Mesenteric fat pad (tissue), 1 donor: ENCODE measurements at places on chromosomes 6 and 20.
A peak's percentile ranks its signal among the peaks of the same experiment; 100 is the strongest.

DNA sequence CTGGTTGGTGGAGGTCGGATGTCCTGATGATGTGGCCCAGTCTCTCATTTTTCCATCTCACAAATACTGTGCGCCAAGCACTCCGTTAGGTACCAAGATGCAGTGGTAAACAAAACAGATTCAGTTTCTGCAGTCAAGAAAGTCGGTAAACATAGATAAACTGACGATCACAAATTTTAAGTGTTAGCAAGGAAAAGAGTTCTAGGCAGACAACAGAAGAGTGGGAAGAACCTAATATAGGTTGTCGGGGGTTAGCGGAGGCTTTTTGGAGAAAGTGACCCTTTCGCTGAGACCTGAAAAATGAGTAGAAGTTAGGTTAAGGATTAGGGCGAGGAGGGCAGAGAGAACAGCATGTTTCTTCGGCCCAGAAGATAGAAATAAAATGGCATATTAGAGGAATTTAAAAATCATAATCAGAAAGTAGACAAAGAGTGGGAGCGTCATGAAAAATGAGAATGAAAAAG lies 514 bp downstream of the ORC3 start:
- no peak for DNase-seq

GRCh38 chr6:25991785-25992412 lies 29.3 kb downstream of the TRIM38 start:
- DNase-seq = peak; percentile 92

DNA sequence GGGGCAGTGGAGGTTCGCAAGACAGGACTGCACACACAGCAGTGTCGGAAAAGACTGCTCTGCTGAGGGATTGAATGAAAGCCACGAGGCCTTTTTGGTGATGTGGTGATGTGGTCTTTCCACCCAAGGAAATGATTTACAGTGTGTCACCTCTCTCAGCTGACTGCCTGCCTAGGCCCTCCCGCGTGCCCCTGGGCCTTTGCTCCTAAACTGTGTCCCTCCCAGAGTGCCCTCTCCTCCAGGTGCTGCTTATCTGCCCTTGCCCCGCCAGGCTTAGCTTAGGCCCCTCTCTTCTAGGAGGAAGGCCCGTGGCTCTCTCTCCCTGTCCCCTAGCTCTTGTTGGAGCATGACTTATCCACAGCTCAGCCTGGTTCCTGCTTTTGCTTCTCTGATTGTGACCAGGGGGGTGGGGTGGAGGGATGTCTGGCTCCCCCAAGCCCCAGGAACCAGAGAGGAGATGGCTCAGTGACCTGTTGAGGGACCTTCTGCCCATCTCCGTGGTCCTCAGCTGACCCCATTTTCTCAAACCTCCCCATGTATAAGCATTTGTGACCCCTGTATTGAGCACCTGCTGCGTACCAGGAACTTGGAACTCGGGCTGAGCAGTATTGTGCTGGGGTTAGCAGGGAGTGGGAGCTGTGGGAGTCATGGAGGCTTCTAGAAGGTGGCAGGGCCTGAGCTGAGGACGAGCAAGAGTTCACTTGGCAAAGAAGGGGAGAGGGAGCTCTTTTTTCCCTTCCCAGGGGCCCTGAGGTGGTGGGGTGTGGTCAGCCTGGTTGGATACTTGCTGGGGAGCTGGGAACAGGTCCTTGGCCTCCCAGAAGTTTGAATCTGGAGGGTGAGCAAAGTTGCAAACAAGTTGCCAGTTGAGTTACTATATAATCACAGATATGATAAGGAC lies 2.2 kb downstream of the SRC start:
- DNase-seq = no peak

DNA sequence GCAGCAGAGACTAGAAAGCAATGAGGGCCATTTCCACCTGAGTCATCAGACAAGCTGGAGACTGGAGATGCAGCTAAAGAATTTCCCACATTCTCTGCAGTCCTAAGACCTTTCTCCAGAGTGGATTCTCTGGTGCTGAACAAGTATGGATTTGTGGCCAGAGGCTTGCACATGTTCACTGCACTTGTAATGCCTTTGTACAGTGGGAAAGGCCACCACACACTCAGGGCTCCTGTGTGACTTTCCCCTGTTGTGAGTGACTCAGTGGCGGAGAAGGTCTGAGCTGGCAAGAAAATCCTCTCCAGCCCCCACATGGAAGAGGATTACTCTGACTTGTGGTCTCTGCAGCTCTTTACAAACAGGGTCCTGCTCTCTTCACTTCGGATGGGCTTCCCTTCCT lies 192.3 kb downstream of the C6orf118 start:
- DNase-seq = no peak

- DNase-seq = no peak
Measured at GRCh38 chr6:156544046-156544445, 233.1 kb upstream of the ARID1B start.

GRCh38 chr6:7246401-7247178 lies 66.4 kb downstream of the SSR1 start:
- DNase-seq = no peak

- DNase-seq = no peak
Measured at GRCh38 chr20:62405108-62405980, 1.7 kb downstream of the CABLES2 start.

GRCh38 chr6:151451950-151452749 lies at the start of gene RMND1:
Gene RMND1 (minus strand): TSS chr6:151452126. CDS start chr6:151445811, 6,315 bp downstream.
- peak; percentile 100 for DNase-seq

DNA sequence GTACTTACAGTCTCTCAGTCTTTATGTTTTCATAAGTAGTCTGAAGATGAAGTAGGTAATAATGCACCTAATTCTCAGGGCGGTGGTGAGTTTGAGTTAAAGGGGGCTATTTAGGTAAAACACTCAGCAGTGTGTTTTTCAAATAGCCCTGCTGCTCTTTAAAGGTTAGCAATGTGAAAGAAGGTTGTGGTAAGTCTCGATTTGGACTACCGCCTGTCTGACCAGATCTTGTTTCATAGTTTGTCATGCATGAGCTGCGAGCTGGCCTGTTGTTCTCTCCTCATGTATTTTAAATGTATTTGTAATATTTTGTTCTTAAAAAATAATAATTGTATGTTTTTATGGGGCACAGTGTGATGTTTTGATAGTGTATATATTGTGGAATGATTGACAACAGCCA lies 340.2 kb downstream of the DHX35 start:
- DNase-seq = no peak

DNA sequence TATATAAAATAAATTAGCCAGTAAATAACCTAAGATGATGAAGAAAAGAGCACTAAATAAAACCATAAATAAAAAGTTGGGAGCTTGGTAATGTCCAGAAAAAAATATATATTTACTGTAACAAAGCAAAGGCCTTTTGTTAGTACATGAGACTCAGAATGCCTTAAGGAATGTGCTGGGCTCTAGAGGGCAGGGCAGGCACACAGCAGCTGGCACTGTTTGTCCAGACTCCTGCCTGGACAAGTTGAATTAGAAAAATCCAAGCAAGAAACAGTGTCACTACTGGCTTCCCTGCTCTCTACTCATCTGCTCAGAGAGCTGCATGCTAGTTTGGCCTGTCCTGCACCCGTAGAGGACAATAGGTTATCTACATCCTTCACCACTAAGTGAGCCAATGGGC lies 8.8 kb downstream of the DEFB129 start:
- DNase-seq = no peak

GRCh38 chr6:169238766-169239165 lies 14.9 kb downstream of the THBS2 start:
- DNase-seq = peak; percentile 65

DNA sequence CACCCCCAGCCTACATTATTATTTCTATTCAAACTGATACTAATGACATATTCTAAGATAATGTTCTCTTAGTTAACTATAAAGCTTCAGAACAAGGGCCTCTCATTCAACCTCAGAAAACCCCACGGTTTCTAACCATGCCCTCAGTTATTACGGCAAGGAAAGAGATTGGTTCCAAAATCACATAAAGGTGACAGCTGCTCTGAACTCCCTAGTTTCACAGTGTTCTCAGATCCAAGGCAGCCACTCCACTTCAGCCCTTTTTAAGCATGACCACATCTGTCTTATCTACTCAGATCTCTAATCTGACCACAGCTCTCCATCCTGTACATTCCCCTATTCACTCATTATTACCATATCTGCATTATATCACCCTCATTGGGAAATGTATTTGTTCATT lies 98.8 kb upstream of the CEP85L start:
- DNase-seq = no peak

DNA sequence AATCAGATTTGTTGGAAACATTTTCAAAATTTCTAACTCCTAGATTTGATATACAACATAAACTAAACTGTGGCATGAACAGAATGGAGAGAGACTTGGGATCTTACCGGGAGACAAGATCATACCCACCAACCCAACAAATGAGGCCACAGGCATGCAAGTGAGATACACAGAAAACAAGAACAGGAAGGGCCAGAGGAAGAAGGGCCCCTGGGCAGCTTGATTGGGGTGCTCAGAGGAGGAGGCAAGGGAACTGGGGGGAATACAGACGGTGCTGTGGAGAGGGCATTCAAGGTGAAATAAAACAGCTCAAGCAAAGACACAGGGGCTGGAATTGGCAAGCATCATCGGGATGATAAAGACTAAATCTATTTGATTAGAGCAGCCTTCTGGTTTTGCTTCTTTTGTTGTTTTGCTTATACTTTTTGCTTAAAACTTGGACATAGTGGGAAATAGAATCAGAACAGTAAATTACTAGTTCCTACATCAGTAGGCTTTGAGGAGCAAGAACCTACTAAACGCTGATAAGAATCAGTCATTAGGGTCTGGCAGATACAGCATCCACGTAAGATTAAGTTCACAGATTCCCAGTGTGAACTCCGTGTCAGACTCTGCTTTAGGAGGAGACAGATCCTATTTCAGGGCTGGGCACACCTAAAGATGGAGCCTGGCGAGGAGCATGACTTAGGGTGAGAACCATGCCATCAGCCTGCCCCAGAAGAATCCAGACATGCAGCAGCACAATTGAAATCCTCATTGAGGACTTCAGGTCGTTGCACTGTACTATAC lies 3.5 kb upstream of the RAMACL start:
- no peak for DNase-seq

- no peak for DNase-seq
Measured at GRCh38 chr20:50101281-50101680, 11.7 kb downstream of the UBE2V1 start.

DNA sequence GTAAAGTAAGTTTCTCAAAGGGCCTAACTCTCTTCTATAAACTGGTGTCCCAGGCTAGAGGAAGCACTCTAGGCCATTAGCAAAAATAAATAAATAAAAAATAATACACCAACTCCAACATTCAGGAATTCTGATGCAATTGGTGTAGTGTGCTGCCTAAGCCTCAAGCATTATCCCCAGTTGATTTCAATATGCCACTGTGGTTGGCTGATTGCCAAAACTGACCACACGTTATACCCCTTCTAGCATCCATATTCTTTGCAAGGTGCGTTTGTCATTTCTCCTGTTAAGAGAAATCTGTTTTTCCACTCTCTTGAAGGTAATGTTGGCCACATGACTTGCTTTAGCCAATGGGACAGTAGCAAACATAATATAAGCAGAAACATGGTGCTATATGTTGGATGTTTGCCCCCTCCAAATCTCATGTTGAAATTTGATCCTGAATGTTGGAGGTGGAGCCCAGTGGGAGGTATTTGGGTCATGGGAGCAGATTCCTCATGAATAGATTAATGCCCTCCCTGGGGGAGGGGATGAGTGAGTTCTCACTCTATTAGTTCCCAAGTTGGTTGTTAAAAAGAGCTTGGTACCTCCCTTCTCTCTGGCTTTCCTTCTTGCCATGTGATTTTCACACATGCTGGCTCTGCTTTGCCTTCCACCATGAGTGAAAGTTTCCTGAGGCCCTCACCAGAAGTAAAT lies 71.9 kb upstream of the PLCB4 start:
- DNase-seq = no peak

GRCh38 chr20:19915111-19915798 lies 101.9 kb upstream of the NAA20 start:
- DNase-seq = peak; percentile 71

GRCh38 chr6:168221497-168222079 lies 98.0 kb downstream of the DACT2 start:
- DNase-seq = no peak

DNA sequence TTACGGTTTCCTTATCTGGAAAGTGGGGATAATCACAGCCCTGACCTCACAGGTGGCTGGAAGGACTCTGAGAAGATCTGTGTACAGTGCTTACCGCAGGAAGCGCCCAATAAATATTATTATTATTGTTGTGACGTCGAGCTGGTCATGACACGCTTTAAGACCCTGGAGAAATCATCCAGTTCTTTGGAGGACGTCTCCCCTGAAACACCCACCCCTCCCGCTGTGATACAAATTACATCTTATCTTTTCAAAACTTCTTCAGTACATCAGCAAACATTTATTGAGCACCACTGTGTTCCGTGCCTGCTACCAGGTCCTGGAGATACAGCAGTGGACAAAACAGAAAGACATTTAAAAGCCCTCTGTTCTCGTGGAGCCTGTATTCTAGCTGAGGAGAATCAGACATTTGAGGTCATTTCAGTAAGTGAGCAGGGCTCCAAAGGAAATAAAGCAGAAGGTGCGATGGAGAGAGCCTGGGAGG lies 118.7 kb downstream of the CEBPB start:
- no peak for DNase-seq

GRCh38 chr6:157753291-157753690 lies 69.8 kb upstream of the SNX9 start:
- DNase-seq = no peak

DNA sequence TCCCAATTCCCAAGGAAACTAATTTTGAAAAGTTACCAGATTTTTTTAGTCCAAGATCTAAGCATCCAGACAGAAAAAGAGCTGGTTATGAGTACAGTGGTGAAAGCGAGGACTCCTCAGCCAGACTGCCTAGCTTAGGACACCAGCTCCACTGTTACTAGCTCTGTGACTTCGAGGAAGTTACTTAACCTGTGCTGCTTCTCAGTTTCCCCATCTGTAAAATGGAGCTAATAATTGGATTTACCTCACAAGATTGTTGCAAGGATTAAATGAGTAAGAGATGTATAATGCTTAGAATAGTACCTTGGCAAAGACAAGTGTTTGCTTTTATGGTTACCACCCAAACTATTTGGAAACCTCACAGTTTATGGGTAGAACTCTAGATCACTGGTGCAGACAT lies 1.1 kb downstream of the NT5DC1 start:
- no peak for DNase-seq

- no peak for DNase-seq
Measured at GRCh38 chr6:67880939-67881705, 754.0 kb upstream of the ADGRB3 start.

DNA sequence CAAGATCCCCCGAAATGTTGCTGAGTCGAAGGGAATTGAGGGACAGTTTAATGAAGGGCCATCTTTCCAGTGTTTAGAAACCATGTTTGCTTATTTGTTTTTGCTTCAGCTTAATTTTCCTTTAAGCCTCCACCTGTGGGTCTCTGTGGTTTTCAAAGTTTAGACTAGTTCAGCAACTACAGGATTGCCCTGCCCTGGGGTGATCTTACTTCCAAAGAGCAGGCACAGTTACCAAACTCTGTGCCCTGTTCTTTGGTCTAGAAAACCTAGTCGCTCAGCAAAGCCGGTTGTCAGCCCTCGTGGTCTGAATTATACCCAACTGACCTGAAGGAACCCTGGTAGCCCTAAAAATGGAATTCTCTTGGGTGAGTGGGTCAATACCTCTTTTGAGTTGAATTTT lies 219.2 kb upstream of the GMDS start:
- no peak for DNase-seq

- no peak for DNase-seq
Measured at GRCh38 chr6:63269470-63269869, 50.3 kb downstream of the LGSN start.
